ENCODE measurements at places on chromosomes 6 and 20.

GRCh38 chr20:40641202-40641601 lies 47.8 kb downstream of the MAFB start:
- no peak for DNase-seq

GRCh38 chr6:147061252-147061651 lies 143.0 kb upstream of the STXBP5 start:
- DNase-seq = no peak

DNA sequence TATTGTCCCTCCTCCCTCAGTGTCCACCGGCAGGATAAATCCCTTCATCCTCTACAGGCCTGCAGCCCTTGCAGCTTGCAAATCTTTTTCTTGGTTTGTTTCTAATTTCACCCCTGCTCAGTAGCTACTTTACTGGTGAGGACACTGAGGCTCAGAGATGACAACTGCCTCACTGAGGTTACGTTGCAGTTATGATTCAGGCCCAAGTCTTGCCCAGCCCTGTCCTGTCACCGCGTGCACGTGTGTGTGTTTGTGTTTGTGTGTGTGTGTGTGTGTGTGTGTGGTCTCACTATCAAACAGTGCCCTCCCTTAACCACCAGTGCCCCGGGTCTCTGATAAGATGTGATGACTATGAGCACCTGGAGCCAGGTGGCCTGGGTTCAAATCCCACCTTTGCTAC lies 21.1 kb downstream of the FAM110A start:
- DNase-seq = no peak

GRCh38 chr6:35425284-35425683 lies 26.9 kb upstream of the FANCE start:
- DNase-seq = no peak

- DNase-seq = no peak
These were observed 8.5 kb downstream of the SYNGAP1 start for GRCh38 chr6:33428224-33428965.

GRCh38 chr6:93136111-93136510 lies 283.2 kb downstream of the EPHA7 start:
- no peak for DNase-seq

DNA sequence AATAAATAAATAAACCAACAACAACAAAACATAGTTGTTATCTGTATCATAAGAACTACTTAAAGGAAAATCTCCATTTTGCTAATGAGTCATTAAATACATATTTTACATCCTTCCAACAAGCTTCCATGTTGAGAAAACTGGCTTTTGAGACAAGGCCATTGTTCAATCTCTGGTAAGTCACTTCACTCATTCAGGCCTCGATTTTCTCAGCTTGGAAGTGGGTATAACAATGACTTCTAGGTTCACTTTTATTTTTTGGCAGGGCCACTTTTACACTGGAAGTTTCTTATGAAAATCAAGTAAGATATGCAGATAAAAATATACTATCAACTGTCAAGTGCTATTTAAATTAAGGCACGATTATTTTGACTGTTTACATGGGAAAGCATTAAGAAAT lies 30.0 kb downstream of the WRNIP1 start:
- no peak for DNase-seq

DNA sequence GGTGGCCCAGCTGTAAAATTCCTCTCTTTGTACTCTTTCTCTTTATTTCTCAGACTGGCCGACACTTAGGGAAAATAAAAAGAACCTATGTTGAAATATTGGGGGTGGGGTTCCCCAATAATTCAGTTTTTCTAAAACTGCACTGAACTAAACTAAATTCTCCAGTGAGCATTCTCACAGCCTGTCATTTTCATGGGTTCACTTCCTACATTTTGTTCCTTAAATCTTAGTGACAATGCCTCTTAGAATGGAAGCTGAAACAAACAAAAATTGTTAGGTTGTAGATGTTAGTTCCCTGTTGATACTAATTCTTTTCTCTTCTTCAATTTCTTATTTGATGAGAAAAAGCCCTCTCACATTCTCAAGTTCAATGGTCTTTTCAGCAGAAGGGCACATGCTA lies 35.8 kb upstream of the IFNGR1 start:
- no peak for DNase-seq

DNA sequence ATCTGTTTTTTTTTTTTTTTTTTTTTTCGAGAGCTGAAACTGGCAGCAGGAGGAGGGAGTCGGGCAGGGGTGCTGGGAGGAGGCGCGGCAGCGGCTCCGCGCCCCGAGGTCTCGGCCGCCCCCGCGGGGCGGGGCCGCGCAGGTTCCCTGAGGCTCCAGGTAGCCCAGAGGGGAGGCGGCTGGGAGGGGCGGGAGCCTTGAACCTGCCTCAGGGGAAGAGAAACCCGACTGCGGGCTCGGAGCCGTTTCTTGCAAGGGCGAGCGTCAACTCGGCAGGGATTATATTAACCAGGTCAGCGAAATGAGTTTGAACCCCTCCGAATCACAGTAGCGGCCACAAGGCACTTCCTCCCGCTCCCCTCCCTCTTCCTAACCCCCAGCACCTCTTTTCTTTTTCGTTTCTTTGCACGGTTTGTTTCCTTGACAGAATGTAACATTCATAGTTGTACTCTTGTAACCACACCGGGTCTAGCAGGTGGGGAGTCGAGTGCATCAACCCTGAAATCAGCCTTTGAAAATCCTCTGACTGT lies 2.0 kb downstream of the MYB start:
- DNase-seq = no peak

DNA sequence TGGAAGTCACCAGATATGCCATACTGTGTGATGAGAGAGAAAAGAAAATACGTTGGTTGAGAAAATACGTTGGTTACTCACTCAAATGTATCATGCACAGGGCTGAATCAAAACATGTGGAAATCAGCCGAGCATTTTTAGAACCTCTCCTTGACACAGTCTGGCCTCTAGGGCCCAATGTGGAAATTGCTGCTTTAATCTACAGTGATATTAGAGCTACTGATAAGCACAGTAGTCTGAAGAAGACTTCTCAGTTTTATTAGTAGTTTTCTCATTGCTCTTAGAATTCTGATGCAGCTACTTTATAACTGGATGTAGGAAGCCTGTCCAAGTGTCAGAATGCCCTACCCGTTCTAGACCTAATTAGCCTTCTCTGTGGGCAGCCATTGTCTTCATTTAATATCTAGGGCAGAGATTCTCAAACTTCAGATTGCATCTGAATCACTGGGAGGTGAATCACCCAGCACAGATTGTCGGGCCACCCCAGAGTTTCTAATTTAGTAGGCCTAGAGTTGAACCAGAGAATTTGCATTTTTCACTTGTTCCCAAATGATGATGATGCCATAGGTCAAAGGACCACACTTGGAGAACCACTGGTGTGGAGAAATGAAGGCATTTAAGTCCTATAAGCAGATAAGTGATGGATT lies 229.1 kb downstream of the PLCB1 start:
- no peak for DNase-seq

DNA sequence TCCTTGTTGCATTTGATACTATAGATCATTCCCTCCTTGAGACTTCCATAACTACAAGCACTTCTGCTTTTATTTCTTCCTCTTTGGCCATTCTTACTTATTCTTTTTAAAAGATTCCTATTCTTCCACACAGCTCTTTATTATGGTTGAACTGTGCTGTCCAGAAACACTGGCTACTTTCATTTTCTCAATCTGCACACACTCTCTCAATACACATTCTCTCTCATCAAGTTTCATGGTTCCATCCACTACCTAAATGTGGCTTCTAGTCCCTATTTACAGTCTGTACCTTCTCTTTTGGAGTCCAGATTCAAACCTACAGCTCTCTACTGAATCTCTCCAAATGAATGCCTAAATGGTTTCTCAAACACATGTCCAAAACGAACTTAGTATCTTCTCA lies 214.3 kb upstream of the RSPO3 start:
- DNase-seq = no peak

DNA sequence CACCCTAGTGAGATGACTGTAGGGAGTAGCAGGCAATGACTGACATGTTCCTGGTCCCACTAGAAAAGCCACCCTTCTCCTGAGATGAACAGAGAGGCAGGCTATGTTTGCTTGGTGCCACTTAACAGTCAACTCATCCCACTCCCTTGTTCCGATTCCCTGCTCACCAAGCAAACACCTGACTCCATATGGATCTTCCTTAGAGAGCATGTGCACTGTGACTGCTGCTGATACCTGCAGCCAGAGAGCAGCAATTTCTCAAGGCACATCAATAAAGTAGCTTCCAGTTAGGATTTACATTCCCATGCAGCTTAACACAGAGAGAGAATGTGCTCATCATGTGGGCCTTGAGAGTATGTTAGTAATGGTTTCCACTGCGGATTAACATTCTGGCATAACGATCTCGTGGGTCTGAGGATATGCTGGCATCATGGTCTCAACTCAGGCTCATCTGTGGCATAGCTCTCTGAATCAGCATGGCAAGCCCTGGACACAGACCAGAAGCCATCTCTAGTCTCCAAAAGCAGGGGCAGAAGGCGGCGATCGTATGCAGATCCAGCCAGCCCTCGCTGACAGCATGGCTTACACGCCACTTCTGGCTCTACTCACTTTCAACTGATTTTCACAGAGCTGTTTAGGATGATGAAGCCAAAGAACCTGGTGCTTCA lies 43.9 kb downstream of the ATXN1 start:
- no peak for DNase-seq

- no peak for DNase-seq
These were observed 112.1 kb upstream of the BCLAF1 start for GRCh38 chr6:136401749-136402148.

DNA sequence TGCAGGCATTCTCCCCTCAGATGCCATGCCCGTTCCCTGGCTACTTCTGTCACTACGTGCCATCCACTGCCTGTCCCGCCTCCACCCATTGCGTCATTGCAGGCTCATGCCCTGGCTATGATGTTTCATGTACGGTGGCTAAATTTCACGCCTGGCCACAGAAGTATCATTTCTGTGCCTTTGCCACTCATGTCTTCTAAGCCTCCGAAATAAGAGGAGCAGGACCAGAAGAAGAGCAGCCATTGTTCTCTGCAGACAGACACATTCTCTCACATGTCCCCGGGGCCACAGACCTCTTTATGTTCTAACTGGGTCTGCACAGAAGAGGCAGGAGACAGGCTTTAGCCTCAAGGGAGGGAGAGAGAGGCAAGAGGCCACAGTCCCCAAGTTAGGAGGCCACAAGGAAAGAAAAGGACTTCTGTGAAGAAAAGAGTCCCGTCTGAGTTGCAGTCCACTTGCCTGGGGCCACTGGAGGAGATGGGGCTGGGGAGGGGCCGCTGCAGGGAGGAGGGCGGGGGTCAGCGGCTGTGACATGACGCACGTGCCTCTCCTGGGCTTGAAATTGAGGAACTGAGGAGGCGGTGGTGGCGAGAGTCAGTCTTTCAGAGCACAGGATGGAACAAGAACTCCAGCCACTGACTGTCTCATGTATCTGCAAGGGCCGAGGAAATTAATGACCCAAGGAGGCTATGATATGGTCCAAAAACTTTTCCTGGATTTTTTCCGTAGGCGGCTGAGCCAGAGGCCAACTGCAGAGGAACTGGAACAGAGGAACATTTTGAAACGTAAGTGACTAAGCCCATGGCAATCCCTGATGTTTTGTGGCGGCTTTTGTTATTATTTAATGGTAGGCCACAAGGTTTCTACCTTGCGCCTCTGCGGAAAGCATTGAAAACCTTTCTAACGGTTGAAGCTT lies 55.9 kb downstream of the TBC1D7 start:
- DNase-seq = no peak

DNA sequence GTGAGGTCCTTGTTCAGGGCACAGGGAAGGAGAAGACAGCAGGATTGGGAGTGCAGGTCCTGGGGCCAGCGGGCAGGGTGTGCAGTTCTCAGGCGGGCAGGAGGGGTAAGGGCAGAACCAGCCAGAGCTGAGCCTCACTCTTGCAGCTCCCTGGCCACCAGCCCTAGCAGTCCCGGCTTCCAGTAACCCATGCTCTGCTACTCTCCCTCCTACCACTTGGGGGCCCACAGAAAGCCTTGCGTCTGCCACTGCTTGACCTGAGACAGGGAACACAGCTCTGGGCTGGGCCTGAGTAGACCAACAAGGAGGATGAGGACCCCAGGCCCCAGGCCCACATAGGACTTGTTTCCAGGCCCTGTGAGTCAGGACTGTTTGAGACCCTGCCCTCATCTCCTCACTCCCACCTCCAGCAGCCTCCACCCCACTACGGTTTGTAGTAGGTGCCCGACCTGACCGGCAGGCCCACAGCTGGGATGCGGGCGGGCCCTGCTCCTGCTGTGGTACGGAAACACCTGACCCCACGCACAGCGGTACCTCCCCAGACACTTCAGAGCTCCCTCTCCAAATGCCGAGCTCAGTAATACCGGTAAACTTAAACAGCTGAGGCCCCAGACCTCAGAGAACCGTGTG lies 39.2 kb downstream of the KCNK5 start:
- no peak for DNase-seq

DNA sequence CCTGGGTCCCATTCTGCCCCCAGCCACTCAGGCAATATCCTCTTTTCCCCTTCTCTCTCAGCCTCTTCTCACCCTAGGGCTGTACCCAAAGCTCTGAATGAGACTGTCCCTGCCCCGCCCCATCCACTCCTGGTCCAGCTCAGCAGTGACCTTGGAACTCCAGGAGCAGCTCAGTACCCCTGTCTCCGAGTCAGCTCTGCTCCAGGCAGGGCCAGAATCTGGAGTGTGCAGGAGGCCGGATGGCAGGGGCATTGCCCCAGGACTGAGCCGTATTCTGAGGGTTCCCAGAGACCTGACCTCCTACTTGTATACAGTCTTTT lies 2.0 kb upstream of the RAET1G start:
- no peak for DNase-seq

DNA sequence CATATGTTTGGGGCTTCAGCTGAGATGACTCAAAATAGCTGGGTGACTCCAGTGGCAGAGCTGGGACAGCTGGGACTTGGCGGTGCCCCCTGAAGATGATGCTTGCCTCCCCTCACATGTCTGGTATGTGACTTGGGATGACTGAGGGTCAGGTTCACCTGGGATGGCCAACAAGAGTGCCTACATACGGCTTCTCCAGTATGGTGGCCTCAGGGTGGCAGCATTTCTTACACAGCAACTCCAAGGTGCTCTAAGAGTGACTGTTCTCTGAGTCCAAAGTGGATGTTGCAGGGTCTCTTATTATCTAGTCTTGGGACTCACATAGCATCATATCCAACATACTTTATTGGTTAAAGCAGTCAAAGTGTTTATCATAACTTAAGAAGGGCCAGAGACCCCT lies 87.8 kb upstream of the CENPW start:
- DNase-seq = no peak

GRCh38 chr6:98343004-98343403 lies 491.4 kb upstream of the POU3F2 start:
- DNase-seq = no peak

GRCh38 chr6:137928286-137928685 lies 61.2 kb downstream of the TNFAIP3 start:
- no peak for DNase-seq

GRCh38 chr6:113959235-113959634 lies 11.7 kb downstream of the HDAC2 start:
- DNase-seq = no peak

- DNase-seq = no peak
These were observed 70.8 kb downstream of the CCDC170 start for GRCh38 chr6:151564654-151565053.

GRCh38 chr20:58076405-58076804 lies 152.0 kb downstream of the ANKRD60 start:
- DNase-seq = no peak

GRCh38 chr6:41583565-41583964 lies 37.4 kb downstream of the FOXP4 start:
- no peak for DNase-seq

GRCh38 chr6:162387718-162388382 lies 339.7 kb downstream of the PRKN start:
- DNase-seq = no peak

- DNase-seq = no peak
These were observed 22.7 kb downstream of the SAMD3 start for GRCh38 chr6:130200020-130200419.
